ENCODE measurements at places on chromosomes 16 and 17.
A peak's percentile ranks its signal among the peaks of the same experiment; 100 is the strongest.

- DNase-seq: no peak
Observed at GRCh38 chr17:2929881-2930533, 133.4 kb downstream of the OR1D5 start.

DNA sequence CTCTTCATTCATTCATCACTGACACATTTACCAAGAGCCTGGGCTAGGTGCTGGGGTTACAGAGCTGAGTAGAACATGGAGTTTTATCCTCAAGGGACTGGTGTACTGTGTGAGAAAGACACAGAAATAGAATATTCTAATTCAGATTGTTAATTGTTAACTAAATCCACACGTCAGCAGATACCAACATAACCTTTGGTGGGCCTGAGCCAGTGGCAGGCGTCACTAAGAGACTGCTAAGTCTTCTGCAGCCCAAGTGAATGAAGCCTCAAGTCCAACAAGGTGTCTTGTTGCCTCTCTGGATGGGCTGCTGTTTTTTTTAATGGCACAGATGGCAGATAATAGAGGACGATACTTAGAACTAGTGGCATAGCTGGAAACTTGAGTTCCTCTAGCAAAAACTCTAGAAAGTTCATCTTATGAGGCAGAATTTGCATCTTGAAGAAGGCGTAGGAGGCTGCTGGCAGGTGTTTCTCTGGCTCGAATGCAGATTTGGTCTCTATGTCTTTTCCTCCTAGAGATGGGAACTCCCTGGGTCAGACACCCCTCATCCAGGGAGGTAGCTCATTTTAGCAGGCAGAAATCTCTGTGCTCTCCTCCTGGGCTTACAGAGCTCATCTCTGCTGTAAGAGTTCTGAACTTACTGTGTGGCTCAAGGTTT, 179.5 kb downstream of the NTN1 start:
- DNase-seq: no peak

- DNase-seq: no peak
Observed at GRCh38 chr17:69853541-69854224, 221.3 kb upstream of the KCNJ16 start.

DNA sequence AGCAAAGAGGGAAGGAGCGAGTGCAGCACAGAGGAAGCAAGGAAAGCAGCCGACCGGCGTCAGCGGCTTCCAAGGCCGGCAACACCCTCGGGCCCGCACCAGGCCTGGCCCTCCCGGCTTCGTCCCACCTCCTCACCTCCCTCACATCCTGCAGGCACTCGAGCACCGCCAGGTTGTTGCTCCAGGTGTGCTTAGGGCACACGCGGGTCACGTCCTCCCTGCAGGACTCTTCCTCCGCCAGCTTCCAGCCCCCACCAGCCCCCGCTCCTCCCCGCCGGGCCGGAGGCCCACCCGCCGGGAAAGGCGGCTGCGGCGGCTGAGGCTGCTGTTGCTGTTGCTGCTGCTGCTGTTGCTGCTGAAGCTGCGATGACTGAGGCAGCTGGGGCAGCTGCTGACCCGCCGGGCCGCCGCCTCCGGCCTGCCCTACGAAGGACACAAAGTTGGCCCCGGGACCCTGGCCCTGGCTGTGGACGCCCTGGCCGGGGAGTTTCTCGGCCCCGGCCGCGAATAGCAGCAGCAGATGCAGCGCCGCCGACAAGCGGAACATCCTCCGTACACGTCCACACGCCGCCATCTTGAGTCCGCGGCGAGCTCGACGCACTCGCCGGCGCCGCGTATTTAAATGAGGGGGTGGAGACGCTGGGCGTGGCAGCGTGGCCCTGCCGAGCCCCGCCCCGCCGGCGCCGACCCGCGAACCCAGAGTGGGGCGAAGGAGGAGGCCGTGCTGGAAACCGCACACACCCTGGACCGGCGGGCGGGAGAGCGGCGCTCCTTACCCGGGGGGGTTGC, at the start of gene GLG1:
Gene GLG1 (minus strand): TSS at position 594 of the 789 bp plus-strand sequence. CDS start 20 bp downstream, at position 574.
- DNase-seq: peak; percentile 79

GRCh38 chr17:83185023-83186002, 105.9 kb downstream of the METRNL start:
- no peak for DNase-seq

- no peak for DNase-seq
Observed at GRCh38 chr16:63372283-63372682, 1336.0 kb upstream of the CDH8 start.

DNA sequence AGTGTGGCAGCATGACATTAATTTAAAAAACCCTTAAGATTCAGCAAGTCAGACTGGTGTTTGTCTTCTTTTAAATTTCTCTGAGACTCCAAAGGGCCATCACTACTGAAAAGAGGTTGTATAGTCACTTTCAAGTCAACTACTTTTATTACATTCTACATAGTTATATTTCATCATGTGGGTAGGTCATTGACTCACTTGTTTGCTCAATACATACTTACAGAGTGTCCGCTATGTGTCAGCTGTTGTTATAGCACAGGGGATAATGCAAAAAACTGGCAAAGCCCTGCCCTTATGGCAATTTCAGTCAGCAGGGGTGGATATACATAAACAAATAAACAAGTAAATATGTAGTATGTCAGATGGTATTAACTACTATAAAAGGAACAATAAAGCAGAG, 2.5 kb upstream of the MYH4 start:
- no peak for DNase-seq

GRCh38 chr17:69878661-69879060, 196.4 kb upstream of the KCNJ16 start:
- no peak for DNase-seq

DNA sequence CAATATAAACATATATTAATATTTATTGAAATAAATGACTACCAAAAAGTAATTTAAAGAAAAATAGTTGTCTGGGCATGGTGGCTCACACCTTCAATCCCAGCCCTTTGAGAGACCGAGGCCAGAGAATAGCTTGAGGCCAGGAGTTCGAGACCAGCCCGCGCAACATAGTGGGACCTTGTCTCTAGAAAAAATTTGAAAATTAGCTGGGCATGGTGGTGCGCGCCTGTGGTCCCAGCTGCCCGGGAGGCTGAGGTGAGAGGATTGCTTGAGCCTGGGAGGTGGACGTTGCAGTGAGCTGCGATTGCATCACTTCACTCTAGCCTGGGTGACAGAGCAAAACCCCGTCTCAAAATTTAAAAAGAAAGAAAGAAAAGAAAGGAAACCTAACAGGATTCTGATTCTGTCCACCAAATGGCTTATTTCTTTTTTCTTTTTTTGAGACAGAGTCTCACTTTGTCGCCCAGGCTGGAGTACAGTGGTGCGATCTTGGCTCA, 3.4 kb upstream of the BPTF start:
- no peak for DNase-seq

DNA sequence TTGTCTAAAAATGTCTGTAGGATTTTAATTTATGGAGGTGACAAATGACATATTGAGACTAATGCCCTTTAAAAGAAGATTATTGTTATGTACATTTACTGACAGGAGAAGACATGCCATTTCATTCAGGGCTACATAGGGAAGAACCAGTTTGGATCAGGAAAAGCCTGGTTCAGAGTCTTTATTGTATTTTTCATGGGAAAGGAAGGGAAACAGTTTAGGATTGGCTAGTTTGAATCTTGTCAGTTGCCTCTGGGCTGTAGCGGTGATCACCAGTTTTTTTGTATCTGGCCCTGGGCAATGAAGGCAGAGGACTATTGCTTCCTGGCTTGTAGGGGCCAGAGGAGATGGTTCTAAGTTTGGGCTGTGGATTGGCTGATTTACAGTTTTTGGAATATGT, 31.8 kb downstream of the NSRP1 start:
- no peak for DNase-seq

DNA sequence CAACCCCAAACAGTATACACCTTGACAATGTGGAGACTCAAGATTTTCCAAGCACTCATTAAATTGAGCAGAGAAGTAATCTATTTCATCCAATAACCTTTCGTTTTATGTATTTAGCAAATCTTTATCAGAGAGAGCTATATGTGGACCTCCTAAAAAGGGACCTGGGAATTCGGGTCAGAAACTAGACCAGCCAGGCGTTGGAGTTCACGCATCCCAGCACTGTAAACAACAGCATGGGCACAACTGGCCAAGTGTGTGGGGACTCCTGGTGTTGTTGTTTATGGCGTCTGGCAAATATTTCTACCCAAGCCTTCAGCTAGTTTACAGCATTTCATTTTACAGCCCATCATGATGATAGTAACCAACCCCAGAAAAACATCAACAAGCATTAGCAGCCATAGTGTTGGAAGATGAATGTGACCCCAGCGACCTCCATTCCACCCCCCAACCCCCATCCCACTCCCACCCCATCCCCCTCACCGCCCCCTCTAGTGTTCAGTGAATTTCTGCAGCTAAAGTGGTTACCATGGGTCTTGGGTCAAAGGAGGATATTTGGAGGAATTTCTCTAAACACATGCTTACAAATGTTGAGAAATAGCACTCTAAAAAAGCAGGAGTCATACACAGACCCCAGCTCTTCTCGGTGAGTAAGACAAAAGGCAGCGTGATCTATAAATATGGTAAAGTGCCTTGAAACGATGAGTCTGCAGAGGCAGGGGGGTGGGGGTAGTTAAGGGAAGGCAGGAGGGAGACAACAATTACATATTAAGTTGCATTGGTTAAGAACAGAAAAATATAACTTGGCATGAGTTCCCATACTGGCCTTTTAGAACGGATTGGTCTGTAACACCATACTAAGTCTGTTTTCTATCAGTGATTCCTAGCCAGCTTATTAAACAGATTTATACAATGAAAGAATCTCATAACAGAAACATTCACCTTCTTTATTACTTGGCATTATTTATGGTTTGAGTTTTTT, 91.4 kb upstream of the TBX2 start:
- peak; percentile 52 for DNase-seq

- DNase-seq: no peak
Observed at GRCh38 chr16:3019594-3020246, 448 bp upstream of the TNFRSF12A start.

- no peak for DNase-seq
Observed at GRCh38 chr17:30831257-30831656, 509 bp upstream of the ATAD5 start.

GRCh38 chr17:37047631-37048104, 98.9 kb downstream of the AATF start:
- DNase-seq: peak; percentile 88

DNA sequence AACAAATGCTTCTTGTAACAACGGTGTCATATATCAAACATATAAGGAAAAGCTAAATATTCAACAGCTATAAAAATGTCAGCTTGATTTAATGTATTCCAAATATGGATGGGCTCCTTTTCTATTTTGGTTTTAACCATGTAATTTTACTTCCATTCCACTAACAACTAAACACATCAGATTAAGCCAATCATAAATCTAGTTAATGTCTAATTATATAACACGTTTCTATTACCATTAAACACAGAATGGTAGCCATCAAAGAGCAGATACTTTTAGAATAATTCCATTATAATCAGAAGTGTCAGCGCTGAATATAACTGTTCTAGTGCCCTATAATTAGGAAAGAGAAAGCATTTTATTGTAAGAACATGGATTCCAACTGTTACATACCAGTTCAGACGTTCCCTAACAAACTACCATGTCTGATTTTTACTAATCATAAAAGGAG, 10.0 kb downstream of the CMC2 start:
- DNase-seq: no peak

DNA sequence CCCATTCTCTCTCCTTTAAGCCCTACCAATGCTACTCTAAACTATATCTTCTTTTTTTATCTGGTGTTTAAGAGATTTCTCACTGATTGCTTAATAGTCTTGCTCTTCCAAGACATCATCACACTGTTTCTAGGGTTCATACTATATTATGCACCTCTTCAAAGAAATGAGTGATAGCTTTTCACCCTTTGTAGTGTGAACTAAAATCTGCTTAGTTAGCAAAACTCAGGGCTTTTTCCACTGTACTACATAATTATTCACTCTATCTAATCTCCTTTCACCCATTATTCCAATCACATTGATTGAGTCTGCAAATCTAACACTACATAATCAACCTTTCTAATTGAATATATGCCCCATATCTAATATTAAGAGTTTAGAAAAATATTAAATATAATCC, 456.0 kb upstream of the SOX9 start:
- no peak for DNase-seq

- no peak for DNase-seq
Observed at GRCh38 chr17:15307710-15308111, 33.7 kb downstream of the TEKT3 start.

- DNase-seq: no peak
Observed at GRCh38 chr17:81252987-81253329, 13.8 kb downstream of the NDUFAF8 start.

- DNase-seq: no peak
Observed at GRCh38 chr17:37698911-37699255, 46.0 kb downstream of the HNF1B start.

DNA sequence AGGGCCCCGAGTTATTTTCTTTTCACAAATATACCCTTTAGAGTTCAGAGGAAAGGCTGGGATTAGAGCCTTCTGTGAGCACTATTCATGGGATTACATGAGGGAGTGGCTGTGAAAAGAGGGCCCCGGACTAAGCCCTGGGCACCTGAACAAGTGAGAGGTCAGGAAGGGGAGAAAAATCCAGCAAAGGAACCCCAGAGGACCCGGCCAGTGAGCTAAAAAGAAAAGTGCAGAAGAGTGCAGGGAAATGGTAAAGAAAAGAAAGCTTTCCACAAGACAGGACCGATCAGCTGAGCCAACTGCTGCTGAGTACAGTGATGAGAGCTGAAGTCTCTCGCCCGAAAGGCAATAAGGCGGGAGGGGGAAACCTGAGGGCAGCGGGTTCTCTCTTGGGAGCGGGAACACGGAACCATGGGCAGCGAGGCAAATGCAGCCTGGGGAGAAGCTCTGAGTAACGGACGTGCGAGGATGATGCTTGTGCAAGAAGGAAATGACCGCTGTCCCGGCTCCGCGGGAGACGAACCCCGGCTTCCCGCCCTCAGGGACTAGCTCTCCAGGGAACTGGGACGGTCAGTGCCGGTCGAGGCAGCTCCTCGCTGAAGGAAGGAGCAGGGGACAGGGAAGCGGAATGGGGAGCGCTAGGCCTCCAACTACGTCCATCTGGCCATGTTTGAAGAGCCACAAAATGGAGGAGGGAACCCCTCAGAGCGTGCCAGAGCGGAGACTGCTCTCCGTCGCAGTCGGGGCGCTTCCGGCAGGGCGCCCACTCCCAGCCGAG, 665 bp upstream of the ALDH3A2 start:
- DNase-seq: peak; percentile 43

GRCh38 chr17:78390241-78391050, 12.0 kb downstream of the PGS1 start:
- DNase-seq: no peak

DNA sequence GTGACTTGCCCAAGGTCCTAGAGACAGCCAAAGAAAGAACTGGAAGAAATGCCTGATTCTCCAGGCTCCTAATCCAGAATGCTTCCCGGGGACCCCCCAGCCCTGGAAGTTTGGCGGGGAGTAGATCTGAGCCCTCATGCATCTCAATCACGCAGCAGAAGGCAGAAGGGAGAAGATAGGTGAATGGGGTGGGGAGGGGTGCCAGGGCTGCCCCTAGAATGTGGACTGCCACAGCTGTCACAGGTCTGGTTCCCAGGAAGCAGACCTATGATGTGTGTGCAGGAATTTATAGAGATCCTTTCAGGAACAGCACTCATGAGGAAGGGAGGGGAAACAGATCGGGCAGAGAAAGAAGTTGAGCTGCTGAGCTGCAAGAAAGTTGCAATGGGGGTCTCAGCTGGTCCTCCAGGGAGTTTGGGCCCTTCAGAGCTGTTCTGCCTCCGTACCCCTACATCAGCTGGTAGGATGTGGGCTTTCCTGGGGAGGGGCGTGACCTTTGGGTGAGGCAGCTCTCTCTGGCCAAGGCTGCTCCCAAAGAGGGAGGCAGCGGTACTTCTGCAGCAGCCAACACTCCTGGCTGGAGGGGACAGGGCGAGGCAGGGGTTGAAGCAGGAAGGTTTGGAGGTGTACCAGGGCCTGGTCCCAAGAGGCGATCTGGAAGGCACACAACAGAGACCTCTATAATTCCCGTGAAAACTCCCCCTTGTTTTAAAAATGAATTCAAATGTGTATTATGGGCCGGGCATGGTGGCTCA, 43.4 kb downstream of the DNAH9 start:
- DNase-seq: no peak
